Stimulated activated CD8-positive, alpha-beta memory T cell treated with anti-CD3 and anti-CD28 coated beads, Interleukin-4, amount 100 ng/mL, for 1 hour (primary cell): ENCODE measurements at places on chromosomes 2 and 18.

GRCh38 chr2:36197181-36197971 is 158.2 kb upstream of the CRIM1 start:
- DNase-seq = no peak

- no peak for DNase-seq
Observed at GRCh38 chr18:38565513-38565912, 999.9 kb upstream of the CELF4 start.

GRCh38 chr2:69734035-69734611 is 7.8 kb upstream of the ANXA4 start:
- DNase-seq = no peak

DNA sequence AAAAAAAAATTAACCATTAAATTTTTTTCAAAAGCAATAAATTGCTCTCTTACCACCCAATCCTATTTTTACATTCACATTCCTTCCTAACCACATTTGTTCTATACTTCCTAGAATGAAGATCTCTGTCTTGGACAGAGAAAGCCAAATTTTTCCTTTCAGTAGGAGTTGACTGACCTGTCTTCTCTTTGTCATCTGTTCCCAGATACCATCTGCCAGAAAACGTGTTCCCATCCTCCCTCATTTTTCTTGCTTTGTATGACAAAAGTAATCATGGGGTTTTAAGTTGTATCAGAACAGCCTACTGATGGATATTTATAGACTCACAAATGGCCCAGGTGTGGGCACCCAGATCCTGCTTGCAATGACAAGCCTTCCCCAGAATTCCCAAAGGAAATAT is 182.1 kb downstream of the CYP26B1 start:
- no peak for DNase-seq

GRCh38 chr2:80348078-80348477 is 43.5 kb upstream of the LRRTM1 start:
- DNase-seq = no peak

DNA sequence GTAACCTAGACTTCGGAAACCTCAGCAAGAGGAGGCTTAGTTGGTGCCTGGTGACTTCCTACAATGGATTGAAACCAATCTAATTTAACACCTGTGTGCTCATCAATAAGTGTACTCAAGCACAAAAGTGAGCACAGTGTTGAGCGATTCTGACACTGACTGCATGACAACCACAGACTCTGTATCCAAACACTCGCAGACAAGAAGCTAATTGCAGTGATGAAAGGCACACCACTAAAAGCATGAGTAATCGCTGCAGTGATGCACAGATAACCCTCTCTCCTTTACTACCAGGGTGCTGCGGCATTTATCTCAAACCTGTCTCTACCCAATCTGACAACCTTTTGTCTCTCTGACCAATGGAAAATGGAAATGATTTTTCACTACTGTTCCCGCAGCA is 168.1 kb downstream of the AFF3 start:
- DNase-seq = no peak

GRCh38 chr2:230713331-230714135 is 891 bp downstream of the CAB39 start:
- peak; percentile 6 for DNase-seq

DNA sequence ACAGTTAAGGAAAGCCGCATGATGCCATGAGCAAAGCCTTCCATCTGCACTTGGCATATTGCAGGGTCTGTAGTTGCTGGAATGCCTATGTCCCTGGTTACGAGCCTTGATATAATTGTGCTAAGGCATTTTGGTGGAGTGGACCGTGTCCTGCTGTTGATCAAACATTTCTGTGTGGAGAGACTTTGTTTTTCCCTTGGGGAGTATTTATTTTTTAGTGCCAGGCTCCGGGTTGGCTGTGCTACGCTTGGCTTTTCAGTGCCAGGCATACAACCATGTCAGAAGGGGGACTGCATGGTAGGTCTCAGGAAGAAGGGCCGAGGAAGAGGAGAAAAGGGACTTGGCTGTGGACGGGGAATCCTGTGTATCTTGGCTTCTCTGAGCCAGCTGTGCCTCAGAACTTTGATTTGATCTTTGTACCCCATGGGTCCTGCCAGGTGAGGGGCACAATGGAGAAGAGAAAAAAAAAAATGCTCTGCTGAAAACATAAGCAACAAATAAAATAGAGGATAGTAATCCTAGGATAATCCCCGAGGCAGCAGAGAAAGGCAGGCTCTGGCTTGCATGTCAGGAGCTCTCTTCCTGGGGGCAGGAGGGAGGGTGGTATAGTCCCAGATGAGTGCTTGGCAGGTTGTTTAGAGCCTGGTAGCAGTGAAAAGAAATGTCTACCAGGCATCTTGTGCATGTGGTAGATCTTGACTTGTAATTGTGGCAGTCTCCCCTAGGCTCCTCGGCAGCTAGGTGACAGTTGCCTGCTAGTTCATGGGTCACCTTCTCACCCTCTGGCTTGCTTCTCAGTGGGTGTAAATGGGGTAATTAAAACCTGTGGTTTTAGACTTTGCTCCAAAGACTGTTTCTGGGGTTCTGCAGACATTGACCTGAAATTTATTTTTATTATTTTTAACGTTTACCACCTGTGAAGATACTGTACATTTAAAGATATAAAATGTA is 233.0 kb downstream of the NEDD4L start:
- DNase-seq = no peak

DNA sequence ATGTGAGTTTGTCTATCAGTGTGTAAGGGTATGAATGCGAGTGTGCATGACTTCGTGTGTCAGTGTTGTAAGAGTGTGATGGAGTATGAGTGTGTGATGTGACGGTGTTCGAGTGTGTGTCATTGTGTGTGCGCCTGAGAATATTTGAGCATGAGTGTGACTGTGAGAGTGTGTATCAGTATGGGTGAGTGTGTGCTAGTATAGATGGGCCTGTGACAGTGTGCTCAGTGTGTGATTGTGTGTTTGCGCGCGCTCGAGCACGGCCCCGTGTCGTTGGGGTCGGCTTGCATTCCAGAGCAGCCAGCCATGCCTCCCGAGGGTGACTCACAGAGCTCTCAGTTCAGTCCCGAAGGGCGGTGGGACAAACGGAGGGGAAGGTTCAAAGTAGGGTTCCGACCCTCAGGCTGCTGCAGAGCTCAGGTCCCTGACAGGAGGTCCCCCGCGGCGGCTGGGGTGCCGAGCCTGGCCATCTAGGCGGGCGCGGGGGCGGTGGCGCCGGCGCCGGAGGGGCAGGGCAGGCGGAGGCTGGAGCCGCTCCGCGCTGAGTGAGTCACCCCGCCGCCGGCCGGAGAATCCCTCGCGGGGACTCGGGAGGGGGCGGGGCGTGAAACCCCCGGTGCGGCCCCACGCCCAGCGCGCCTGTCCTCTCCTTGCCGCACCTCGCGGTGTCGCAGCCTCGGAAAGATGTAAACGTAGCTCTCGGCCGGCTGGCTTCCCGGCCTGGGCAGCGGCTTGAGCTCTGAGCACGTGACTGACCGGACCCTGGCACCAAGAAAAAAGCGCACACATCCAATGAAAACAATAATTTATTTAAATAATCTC is 3.8 kb downstream of the DLX2 start:
- DNase-seq = no peak

- DNase-seq = no peak
Observed at GRCh38 chr18:79353267-79353666, 42.5 kb upstream of the NFATC1 start.

DNA sequence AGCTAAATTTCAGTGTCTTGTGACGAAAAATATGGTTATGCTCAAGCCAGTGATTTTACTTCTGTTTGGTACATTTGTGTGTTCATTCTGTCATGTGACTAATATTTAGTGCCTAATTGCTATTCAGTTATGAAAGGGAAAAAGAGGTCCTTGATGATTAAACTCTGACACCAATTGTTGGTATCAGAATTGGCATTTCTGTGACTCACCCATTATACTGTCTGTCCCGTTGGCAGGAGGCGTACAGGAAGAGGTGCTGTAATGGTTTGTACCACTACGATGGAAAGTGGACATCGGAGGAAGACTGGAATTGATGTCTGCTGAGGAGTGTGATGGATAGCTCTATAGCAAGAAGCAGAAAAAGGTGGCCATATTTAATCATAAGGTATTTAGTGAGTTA is 310.4 kb upstream of the CCDC68 start:
- DNase-seq = no peak

GRCh38 chr2:67015681-67016080 is 381.5 kb upstream of the ETAA1 start:
- no peak for DNase-seq

GRCh38 chr18:67509741-67510391 is 6.7 kb downstream of the DSEL start:
- DNase-seq = no peak

DNA sequence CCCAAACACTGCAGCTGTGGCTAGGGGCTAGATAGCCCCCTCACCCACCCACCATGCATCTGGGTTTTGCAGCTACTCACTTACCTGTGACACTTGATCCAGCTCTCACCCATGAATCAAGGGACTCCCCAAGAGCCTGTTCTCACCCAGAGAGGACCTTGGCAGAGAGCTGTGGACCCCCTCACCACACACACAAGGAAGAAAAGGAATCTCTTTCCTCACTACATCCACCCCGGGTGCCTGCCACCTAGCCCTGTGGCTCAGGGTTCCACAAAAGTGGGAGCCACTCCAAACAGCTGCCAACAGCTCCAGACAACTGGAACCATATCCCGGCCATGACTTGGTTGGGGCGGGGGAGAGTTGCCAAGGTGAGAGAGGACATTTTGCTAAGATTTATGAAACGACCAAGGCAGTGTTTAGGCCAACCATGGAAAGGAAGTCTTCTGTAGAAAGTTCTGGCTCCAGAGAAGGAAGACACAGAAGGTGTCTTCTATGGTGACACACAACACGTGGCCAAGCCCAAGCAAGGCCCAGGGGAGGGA is 522.1 kb upstream of the RAB6C start:
- no peak for DNase-seq

DNA sequence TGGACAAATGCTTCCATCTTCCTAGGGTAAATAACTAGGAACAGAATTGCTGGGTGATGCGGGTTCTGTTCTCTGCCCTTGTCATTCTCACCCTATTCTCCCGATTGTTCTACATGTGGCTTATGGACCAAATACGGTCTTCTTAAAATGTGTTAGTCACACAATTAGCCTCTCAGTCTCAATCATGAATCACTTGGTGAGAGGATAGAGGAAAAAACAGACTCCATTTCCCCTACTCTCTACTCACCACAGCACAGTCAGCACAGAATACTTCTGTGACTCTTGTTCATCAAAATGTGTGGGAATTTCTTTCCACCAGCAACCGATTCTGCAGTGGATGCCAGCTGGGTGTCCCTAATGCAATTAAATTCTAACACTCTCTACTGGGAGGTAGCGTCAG is 125.2 kb downstream of the SH3BP4 start:
- no peak for DNase-seq

DNA sequence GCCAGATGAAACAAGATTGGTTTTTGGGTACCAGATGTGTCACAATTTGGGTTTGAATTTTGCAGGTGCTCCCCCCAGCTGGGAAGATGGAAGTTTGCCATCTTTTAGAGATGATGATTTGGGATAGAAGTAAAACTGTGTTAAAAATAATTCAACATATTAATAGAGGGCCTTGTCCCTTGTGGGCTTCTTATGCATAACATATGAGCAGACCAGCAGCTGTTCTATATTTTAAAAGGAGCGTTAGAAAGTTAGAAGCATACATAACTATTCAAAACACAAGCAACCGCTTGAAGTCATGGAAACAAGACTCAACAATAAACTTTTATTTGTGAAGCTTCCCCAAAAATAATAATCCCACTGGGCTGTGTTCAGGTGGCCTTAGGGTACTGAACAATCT is 62.8 kb downstream of the EFEMP1 start:
- no peak for DNase-seq

DNA sequence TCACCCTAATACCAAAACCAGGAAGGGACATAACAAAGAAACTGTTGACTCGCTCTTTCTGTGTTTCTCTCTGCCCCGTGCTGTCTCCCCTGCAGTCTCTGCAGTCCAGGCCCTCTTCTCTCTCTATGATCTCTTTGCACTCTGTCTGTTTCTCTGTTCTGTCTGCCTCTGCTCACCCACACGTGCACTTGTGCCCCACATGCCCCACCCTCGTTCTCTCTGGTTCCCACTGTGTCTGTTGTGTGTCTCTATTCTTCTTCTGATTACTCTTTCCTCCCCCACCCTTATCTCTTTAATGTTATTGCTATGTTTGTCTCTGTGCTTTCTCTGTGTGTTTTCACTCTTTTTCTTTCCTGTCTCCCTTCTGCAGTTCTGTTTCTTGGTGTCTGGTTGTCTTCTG is 54.0 kb downstream of the NAT8 start:
- DNase-seq = no peak

- DNase-seq = no peak
Observed at GRCh38 chr18:30106356-30106755, 936.2 kb downstream of the DSC3 start.

DNA sequence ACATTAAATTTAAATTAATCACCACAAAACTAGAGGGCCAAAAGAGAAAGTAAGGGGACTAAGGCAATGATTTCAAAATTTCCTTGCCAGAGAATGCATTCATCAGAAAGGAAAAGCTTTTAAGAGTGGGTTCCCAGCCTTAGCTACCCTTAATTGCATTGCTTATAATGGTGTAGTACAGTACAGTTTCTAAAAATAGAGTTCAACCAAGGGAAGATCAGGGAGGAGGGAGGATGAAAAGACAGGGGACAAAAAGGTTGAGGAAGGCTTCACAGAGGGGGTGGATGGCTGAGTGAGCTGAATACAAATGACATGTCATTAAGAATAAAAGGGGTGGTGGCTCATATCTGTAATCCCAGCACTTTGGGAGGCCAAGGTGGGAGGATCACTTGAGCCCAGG is 119.9 kb downstream of the RBMS1 start:
- no peak for DNase-seq

GRCh38 chr2:62208758-62209114 is 12.8 kb downstream of the B3GNT2 start:
- DNase-seq = no peak

DNA sequence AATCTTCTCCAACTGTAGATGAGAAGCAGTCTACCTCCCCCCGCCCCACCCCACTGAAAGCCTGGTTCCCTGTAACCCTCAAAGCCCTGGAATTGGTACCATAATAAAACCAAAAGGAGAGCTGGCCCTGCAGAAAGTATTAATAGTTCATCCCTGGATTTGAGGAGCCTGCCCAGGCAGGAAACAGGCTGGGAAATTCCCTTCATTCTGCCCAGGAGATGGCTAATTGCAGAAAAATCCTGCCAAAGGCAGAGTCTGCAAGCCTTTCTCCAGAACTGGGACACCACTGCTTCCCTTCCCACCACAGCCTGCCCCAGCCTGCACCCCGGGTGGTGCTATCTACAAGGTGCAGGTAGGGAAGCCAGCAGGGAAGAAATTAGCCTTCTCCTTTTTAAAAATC is 16.3 kb downstream of the GKN2 start:
- no peak for DNase-seq

- DNase-seq = no peak
Observed at GRCh38 chr2:165843351-165843750, 49.3 kb upstream of the GALNT3 start.

GRCh38 chr18:46408334-46408987 is 248.6 kb downstream of the LOXHD1 start:
- DNase-seq = no peak

GRCh38 chr2:135744760-135745314 is 3.2 kb downstream of the UBXN4 start:
- no peak for DNase-seq

- no peak for DNase-seq
Observed at GRCh38 chr18:42038936-42039335, 83.9 kb downstream of the PIK3C3 start.
